ENCODE measurements at places on chromosomes 7 and 10.

GRCh38 chr10:60096761-60097513 lies 190.6 kb upstream of the CCDC6 start:
- no peak for DNase-seq

- DNase-seq, result no peak
Observed at GRCh38 chr10:92810934-92811532, 37.3 kb upstream of the EXOC6 start.

DNA sequence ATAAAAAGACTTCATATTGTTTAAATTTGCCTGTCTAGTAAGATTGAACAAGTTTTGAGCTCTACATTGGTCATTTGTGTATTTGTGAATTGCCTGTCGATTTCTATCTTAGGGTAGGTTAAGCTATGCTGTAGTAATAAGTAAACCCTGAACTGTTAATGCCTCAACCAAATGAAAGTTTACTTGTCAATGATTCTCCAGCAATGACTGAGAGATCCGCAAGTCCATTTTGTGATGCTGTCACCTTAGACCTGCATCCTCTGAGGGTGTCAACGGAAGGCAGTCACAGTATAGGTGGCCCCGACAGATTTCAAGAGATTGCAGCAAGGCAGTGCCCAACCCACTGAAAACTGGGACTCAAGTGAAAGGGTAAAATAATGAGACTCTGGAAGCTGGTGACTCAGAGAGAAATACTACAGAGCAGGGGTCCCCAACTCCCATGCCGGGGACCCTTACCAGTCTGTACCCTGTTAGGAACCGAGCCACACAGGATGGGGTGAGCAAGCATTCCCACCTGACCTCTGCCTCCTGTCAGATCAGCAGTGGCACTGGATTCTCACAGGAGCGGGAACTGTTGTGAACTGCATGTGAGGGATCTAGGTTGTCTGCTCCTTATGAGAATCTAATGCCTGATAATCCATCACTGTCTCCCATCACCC lies 10.8 kb upstream of the PHYH start:
- no peak for DNase-seq

DNA sequence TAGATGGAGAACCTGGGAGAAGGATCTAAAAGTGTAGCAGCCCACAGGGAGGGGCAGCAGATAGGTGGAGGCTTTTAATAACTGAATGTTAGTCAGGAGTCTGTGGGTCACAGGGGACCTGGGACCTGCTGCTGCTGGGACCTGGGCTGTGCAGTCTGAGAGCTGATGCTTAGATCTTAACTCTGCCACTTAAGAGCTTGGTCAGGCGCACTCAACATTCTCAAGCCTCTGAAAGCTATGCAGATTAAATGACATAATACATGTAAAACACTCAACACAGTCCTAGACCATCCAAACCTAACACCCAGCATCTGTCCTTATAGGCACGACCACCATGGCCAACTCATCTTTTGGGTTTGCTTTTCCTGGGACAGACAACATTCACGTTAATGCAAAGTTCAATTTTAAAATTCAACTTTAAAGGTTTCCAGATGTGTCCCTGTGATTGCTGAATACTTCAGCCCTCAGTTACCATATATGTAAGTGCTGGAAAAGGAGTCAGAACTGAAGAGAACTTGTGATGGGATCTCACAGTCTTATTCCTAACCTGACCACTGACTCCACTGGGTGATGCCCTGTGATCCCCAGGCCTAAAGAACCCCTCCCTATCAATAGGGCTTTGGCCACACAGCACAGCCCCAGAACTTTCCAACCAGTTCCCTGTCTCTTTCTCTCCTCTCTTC lies 321.0 kb downstream of the PLXNA4 start:
- DNase-seq, result no peak

- DNase-seq, result no peak
Observed at GRCh38 chr10:46084321-46085165, 38.5 kb upstream of the MSMB start.

- no peak for DNase-seq
Observed at GRCh38 chr7:136104269-136104603, 127.1 kb upstream of the MTPN start.

- no peak for DNase-seq
Observed at GRCh38 chr10:42980553-42981357, 96.1 kb upstream of the RET start.

DNA sequence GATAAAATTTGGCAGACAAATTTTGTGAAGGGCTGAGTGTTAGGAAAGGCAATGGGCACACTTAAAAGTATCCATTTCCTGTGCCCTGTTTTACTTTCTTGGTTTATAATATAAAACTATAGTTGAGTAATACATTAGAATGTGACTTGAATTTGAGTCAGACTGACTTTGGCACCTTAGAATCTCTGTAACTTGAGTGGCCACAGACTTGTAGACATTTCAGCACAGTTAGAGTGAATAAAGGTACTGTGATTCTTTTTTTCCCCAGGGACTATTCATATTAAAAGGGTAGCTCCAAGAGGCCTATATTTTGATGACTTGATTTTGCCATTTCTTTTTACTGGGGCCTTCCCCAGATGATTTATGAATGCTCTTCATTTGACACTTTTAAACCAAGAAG lies 22.4 kb downstream of the GBF1 start:
- no peak for DNase-seq

GRCh38 chr7:81833401-81833800 lies 63.6 kb upstream of the HGF start:
- no peak for DNase-seq

DNA sequence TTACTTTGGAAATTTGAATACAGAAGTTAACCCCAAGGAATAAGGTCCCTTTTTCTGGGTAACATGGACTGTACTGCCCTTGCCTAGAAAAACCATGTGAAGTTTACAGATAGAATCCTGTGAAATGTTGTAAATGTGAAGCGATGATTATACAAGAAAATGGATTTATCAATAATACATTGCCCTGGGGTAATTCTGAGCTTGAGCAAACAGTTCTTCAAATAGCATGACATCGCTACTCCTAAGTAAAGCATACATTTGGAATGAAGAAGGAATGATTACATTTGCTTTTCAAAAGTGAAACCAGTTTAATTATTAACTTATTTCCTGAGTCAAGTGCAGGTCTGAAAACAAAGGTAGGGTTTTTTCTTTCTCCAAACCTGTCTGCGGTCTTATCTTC lies 43.3 kb upstream of the FZD8 start:
- DNase-seq, result no peak

DNA sequence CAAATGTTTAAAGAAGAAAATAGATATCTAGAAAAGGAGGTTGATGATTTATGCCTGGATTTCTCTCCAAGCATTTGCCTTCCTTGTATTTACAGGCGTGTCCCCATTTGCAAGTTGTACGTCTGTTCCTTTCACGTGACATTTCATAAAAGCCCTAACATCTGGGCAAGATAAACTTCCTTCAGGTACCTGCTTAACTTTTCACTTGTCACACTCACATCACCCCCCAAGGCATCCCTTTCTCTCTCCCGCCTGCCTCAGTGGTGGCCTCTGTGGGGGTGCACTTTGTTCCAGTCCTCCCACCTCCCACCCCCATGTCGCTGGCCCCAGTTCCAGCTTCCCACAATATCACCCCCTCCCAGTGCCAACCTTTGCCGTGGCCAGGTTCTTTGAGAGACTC lies 6.7 kb downstream of the TWIST1 start:
- DNase-seq, result no peak

DNA sequence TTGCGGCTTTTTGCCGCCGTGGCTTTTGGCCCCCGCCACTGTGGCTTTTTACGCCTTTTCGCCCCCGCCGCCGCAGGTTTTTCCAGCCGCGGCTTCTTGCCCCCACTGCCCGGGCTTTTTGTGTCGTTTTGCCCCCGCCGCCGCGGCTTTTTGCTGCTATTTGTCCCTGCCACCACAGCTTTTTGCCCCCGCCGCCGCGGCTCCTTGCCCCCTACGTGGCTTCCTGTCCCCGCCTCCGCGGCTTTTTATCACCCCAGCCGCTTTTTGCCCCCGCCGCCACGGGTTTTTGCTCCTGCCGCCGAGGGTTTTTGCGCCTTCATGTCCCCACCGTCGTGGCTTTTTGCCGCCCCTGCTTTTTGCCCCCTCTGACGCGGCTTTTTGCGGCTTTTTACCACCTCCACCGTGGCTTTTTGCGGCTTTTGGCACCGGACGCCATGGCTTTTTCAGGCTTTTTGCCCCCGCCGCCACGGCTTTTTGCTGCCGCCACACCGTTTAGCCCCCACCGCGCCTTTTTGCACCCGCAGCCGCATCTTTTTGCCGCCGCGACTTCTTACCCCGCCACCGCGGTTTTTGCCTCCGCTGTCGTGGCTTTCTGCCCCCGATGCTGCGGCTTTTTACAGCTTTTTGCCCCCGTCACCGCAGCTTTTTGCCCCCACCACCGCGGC lies 637.0 kb downstream of the ZNF716 start:
- no peak for DNase-seq

GRCh38 chr7:34758111-34758601 lies 100.1 kb downstream of the NPSR1 start:
- no peak for DNase-seq

DNA sequence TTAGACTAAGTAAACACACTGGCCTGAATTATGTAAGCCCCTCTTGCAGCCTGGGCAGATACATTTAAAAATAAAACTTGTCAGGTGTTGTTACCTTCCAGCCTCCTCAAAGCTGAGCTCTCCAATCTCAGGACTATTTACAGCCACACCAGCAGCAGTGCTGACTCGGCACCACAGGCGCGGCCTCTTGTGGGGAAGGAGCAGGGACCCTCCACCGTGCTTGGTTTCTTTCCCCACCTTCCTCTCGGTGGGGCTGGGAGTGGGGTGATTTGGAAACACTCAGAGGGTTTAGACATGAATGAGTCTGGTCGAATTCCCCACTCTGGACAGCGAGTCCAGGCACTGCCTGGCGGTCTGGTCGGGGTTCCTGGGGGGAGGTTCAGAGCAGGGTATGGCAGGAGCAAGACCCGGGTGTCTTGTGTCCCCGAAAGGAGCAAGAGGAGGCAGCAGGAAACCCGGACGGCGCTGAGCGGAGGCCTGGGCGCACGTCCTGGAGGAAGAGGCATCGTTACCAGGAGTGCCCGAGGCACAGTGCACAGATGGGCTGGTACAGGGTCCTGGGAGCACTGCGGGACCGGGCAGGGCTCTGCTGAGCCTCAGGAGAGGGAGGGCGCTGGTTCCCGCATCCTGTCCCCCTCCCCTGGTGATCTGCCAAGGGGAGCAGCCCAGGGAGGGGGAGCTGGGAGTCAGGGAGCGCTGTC lies 29.2 kb upstream of the CFAP46 start:
- no peak for DNase-seq

- no peak for DNase-seq
Observed at GRCh38 chr7:50795253-50795652, 12.6 kb upstream of the GRB10 start.

DNA sequence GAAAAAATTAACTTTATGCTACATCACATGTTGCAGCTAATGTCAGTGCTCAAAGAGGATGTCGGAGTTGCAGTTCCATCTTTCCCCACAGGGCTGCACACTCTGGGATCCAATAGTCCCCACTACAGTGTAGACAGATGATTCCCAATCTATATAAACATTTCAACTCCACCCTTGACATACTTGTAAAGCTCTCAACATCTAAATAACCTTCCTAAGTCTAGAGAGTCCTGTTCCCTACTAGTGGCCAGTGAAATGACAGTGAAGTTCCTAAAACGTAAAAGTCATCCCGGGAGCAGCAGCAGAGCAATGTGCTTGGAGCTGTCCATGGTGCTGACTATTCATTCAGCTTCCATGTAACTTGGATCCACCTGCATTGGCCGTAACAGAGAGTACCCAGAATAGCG lies 145.1 kb downstream of the GRM8 start:
- no peak for DNase-seq

GRCh38 chr10:54559498-54559897 lies 241.5 kb downstream of the PCDH15 start:
- DNase-seq, result no peak

- no peak for DNase-seq
Observed at GRCh38 chr7:35754741-35755140, 46.1 kb upstream of the SEPTIN7 start.

DNA sequence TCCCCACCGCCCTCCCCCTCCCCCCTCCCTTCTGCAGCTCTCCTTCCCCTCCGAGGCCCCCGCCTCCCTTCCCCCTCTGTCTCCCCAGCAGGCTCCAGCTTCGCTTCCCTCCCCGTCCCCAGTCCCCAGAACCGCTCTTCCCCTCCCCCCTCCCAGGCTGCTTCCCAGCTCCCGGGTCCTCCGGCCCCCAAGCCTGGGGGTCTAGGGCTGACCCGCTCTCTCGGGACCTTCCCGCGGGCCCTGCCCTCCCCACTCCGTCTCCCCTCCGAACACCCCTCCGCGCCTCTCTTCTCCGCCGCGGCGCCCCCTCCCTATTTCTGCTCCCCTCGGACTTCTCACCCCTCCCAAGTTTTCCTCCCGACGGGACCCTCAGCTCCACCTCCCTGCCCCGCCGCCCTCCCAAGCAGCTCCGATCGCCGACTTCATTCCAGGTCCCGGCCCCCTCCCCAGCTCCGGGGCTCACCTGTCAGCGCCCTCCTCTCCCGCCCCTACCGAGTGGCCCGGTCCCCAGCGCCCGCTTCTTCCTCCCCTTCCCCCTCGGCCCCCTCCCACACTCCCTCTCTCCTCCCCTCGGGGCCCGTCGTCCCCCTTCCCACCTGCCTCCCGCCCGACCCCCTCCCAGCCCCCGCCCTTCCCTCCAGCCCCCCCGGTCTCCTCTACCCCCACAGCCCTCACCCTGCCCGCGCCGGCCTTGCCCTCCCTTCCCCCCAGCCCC lies 990 bp downstream of the ZNF467 start:
- no peak for DNase-seq

DNA sequence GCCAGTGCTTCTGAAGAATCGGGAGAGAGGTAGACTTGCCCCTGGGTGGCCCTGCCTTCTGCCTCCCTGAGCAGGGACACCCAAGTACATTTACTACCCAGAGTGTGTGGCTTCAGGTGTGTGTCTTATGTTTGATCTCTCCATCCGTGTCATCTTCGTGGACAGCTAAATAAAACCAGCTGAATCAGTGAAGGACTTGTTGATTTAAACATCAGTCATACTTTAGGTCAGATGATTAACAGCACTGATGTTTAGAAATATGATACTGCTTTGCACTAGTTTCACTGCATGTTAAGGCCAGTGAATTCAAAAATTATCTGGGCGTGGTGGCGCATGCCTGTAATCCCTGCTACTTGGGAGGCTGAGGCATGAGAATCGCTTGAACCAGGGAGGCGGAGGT lies 4.0 kb downstream of the MTG1 start:
- DNase-seq, result no peak

- DNase-seq, result no peak
Observed at GRCh38 chr7:25663877-25664276, 435.6 kb upstream of the NPVF start.

DNA sequence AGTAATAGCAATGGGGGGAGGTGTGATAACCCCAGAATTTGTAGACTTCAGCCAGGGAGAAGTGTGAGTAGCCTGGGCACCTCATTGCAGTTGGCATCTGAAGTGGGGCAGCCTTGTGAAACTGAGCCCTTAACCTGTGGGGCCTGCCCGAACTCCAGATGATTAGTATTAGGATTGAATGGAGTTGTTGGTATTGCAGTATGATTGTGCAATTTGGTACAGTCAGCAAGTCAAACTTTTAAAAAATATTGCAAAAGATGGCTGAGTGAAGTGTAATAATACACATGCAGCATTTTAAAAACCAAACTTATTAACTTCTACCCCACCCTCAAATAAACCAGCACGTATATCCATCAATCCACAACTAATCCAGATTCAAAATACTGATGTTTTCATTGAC lies 9.3 kb downstream of the RBM33 start:
- DNase-seq, result no peak
